ENCODE measurements at places on chromosomes 11 and 22. TPM values are rescaled to one million over a fixed set of nuclear protein-coding genes. Genes with fewer than 3 reads are reported as not detected.

DNA sequence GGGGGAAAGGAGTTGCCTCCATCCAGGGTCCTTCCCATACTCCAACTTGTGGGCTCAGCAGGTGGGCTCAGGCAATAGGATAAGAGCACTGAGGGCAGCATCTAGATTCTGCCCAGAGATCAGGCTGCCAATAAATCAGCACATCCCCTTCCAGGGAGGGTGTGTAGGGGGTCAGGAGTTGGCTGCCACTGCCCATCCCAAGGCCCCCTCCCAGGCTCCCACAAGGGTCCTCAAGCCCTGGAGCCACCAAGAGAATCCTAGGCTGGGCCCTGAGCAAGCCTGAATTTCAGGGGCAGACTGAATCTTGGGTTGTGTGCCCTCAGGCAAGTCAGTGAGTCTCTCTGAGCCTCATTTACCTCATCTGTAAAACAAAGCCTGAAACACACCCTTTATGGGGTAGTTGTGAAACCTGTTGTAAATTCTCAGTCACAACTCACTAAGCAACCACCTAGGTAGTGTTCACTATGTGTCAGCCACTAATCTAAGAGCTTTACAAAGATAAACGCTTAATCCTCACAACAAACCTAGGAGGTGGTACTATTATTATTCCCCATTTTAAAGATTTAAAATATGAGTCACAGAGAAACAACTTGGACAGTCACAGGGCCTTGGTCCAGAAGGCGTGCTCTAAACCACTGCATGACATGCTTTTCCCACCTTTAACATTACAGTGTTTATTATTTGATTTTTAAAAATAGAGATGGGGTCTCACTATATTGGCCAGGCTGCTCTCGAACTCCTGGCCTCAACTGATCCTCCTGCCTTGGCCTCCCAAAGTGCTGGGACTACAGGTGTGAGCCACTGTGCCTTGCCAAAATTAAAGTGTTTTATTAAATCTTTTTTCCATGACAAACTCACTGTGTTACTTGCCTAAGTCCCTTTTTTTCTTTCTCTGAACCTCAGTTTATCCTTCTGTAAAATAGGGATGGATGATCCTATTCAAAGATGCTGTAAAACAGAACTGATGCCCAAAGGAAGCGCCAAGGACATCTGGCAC, 36.2 kb downstream of the LMO1 start:
- DNase-seq = no peak

Gene SHANK2
- total RNA-seq = 0.07 TPM

DNA sequence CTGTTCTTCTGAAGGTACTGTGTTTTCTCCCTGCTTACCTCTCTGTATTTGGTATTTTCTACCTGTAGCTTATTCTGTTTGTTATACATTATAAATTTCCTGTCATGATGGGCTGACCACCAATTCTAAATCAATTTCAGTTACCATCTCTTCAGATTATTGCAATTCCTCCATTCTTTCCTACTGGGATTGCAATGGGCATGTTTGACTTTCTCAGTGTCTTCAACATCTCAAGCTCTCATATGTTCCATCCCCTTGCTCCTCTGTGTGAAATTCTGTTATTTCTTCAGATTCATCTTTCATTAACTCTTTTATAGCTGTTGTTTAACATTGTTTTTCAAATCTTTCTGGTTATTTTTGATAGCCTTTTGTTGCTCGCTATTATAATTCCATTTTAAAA, 15.5 kb upstream of the C22orf39 start:
- no peak for DNase-seq

Gene P4HA3
- not detected for total RNA-seq

DNA sequence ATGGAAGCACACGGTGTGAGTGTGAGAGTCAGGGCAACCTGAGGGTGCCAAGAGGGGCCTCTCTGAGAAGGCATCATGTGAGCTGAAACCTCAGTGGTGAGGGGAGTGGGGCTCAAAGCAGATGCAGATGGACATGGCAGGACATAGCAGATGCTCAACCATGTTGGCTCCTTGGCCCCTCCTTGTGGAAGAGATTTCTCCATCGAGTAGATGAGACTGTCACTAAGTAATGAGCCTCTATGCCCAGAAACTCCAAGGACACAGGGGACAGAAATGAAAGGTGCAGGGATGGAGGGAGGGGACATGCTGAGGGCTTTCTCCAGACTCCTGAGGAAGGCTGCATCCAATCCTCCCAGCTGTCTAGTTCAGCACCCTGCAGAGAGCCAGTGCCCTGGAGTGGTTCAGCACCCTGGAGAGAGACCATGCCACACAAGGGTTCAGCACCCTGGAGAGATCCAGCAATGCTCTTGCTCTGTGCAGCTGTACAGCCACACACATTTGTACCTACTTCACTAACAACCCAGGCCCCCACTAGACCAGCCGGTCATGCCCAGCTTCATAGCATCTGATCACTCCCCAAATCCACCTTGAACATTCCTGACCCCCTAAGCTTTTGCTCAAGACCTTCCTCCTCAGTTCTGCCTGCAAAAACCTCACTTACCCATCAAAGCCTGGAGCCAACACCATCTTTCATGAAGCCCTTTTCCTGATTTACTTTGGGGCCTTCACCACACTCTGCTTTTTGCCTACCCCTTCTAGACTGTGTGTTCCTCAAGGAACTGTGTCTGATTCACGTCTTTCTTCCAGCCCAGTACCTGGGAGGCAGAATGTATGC, 252.0 kb downstream of the CTTN start:
- peak; percentile 13 for DNase-seq

- peak; percentile 70 for DNase-seq
Observed at GRCh38 chr22:41862160-41862529, 29.2 kb downstream of the SREBF2 start.

DNA sequence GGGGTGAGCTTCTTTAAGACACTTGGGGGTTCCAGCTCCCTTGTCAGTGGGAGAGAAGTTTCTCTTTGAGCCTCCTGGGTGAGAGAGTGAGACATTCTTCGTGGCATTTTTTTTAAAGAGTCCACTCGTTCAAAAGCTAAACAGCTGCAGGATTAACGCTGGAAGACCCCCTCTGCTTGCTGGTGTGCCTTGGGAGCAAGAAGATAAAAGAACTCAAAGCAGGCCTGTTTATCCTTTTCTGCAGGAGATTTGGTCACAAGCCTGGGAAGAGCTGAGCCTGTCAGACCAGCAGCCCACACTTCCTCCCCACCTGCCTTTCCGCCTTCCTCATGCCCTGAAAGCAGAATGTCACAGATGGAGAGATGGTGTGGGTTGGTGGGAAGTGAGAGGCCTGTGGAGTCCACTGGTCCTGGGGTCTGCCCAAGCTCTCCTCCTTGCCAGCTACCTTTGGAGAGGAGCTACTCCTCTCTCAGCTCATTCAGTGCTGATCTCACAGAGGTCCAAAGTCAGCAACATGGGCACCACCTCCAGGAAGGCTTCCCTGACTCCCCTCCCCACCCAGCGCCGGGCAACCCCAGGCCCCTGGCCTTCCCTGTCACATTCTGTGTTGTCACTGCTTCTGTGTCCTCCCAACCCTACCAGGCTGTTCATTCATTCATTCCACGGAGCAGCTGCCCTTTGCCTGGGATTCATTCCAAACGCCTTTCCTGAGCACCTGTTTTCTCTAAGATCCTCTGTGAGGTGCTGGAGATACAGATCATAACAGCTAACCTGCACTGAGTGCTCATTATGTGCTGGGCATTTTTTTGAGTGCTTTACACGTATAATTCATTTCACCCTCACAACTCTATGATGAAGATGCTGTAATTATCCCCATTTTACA, 6.7 kb downstream of the GDPD5 start:
- no peak for DNase-seq

Gene OR2AG1
- not detected for total RNA-seq

Gene LRRC32
- total RNA-seq = 1.0 TPM

Gene LRRC51
- 7.7 TPM for total RNA-seq

DNA sequence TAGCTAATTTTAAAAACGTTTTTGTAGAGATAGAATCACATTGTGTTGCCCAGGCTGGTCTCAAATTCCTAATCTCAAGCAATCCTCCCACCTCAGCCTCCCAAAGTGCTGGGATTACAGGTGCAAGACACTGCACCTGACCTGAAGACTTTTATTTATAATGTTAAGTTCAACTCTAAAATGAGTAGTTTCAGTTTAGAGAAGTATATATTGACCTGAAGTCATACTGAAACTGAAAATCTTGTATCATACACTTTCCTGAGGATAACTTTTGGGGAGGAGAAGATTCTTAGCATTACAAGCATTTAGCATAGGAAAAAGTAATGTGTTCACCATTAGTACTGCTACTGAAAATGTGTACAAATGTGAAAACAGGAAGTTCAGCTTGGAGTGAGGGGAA, 249.3 kb downstream of the CASP12 start:
- DNase-seq = no peak

Gene FOLR1
- not detected for total RNA-seq

DNA sequence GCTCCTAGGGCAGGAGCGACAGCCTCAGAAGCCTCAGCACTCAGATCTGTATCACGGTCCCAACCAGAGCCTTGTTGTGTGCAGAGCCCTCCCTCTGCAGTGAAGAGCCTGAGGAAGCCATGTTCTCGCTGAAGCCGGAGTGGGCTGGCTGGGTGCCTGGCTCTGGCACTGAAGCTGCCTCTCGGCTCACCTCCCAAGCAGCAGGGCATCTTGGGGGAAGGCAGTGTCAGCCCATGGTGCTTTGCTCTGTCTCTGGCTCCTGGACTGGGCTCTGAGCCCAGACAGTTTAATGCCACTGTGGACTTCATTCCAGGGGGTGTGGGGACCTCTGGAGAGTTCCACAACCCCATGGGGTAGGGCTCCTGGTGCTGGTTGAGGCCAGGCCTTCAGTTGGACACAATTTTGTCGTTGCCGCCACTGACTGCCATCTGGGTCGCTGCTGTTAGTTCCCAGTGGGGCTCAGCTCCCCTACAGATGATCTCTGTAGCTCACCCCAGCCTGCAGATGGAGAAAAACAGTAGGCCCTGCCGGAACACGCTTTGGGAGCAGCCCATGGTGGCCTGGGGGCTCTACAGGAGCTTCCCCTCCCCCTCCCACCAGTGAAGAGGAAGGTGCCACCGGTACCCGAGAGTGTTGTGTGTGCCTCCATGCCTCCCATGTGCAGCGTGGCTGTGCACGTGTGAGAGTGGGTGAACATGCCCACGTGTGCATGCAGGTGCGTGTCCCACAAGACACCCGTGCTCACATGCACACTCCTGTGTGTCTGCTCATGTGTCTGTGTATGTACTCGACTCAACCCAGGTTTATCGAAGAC, 86.5 kb upstream of the B3GAT1 start:
- DNase-seq = no peak

DNA sequence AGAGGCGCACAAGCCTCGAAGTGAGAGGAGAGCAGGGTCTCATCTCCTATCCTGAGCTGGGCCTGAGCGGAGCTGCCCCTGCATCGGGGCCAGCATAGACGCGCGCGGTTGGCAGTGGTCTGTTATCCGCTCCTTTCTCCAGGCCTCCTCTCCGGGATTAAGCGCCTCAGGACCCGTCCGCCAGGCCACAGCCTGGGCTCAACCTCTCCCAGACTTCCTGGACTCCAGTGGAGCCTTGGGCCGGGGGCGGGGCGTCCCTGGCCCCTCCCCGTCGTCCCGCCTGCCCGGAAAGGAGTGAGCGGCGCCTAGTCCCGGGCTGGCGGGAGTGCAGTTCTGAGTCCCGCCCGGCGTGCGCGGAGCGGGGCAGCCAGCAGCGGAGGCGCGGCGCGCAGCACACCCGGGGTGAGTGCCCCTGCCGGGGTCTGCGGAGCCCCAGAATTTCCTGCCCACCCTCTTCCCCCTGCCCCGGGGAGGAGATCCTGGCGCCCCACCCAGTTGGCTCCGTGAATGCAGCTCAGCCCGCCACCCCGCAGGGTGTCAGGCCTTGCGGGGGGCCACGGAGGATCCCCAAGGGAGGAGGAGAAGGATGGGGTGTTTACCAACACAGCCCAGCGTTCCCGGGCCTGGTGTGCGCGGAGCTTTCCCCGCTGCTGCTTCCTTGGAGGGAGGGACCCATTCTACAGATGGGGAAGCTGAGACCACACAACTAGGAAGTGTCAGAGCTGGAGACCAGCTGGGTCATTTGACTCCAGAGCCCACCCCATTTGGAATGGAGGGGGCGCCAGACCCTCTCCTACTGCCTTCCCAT, at the start of gene TCIRG1:
Gene TCIRG1, plus strand, starts transcription at position 308 of the 808 bp plus-strand sequence. CDS start 2,247 bp downstream, outside the sequence.
- DNase-seq = peak; percentile 62

Gene MYBPC3
- total RNA-seq = 0.67 TPM

Gene MAPK8IP1
- total RNA-seq = 1.4 TPM

DNA sequence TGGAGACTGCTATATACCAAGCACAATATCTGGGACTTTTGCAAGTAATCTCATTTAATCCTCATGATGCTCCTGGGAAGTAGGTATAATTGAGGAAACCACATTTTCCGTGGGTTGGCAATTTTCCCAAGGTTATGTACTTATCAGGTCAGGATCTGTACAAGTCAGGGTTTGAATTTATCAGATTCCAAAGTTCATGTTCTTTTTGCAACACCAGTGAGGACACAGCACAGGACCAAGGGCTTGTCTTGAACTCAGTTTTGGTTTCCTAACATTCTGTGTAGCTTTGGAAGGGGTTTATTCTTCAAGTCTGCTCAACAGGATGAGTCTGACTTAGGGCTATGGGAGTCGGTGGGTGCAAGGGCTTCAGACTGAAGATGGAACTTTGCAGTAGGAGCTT, 30.4 kb downstream of the INSC start:
- no peak for DNase-seq

DNA sequence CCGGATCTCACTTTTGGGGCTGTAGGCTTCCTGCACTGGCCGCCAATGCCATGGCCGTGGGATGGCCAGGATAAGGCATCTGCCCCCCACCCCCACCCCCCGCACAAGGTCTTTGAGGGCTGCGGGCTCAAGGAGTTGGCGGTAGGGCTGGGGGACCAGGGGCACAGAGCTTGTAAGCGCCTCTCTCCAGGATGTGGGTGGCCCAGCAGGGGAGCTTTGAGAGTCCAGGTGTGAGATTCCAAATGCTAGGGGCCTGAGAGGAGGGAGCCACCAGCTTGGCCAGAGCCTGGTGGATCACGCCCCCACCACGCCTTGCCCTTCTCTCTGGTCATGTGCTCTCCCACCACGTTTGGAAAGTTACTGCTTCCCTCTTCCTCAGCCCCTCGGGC, 5.0 kb downstream of the CD81 start:
- no peak for DNase-seq

Gene OR4A15
- total RNA-seq = not detected

GRCh38 chr11:66258473-66258893, 10.0 kb upstream of the RAB1B start:
- DNase-seq = no peak

- DNase-seq = no peak
Observed at GRCh38 chr11:105579111-105579510, 30.8 kb upstream of the GRIA4 start.

Gene MRGPRF
- total RNA-seq = not detected

DNA sequence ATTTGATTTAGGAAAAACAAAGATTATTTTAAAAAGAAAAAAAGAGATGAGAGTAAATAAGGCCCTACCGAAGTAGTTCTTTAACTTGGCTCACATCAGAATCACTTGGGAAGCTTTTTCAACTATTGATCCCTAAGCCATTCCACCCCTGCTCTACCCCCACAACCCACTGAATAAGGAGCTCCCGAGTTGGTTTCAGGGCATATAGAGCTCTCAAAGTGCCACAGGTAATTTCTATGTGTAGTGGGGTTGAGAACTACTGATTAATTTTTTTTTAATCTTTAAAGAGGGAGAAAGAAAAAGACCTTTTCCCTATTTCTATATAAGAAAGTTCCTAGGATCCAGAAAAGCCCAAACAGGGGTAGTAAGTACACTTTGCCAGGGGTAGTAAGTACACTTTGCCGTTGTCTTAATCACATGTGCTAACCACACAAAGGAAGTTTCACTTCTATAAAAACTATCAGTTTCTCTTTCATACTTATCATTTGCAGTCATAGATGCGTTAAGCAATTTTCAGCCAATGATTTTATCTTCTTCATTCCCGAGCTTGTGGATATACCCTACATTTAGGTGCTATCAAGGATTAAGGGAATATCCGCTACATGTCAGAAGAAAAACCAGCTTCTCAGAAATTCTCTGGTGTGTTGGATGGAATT, 108.4 kb upstream of the ZC3H12C start:
- peak; percentile 70 for DNase-seq

- no peak for DNase-seq
Observed at GRCh38 chr22:39524753-39525657, 4.6 kb downstream of the ATF4 start.
